ENCODE measurements at places on chromosomes 13 and 19.

DNA sequence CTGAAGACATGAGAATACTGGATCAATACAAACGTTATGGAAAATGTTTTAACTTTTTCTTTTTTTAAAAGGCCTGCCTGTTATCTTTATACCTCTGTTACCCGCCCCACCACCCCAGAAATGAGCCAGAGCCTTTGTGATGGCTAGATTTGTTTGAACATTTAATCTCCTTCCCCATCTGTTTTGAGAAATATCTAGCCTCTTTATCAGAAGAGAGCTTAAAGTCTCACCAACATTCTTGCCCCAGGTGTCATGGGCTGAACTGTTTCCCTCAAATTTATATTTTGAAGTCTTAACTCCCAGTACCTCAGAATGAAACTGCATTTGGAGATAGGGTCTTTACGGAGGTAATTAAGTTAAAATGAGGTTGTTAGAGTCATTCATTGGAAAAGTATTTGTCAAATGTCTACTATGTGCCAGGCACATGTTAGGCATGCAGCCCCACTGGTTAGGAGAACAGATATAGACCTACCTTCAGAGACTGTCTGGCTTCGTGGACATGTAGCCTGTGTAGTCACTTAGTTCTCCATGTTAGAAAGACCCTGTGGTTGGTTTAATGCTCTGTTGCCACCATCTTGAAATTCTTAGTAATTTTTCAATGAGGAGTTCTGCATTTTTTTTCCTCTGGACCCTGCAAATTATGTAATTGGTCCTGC, 6.3 kb upstream of the RB1 start:
- no peak for DNase-seq

DNA sequence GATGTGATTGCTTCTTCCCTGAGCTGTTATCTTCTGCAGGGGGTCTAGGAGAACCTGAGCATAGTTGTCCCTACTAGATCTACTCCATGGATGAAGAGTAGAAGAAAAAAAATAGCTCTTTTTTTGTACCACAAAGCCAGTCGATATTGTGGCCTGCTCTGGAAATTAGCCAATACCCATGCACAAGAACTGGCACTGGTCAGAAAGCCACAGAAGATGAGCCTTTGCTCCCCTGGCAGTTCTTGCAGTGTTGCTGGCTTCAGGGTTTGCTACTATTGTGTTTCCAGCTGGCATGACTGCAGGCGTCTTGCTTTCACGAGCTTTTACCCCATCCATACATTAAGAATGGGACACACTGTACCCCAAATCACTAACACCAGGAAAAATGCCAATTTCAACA, 547.7 kb upstream of the KLF12 start:
- no peak for DNase-seq

DNA sequence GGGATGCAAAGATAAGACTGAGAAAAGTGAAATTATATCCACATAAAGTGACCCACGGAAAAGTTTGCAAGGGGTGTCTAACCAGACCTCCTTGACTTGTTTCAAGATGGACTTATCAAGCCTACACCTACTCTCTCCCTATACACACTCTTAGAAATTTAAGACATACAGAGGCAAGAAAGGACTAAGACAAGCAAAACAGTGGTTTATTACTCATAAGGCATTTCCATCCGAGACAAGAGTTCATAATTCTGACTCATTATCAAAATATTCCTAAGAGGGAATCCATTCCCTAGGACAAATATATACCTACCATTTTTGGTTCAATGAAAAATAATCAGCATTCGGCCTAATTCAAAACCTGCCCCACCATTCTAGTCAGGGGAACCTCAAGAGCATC, 232.6 kb upstream of the GPC6 start:
- no peak for DNase-seq

GRCh38 chr13:80058626-80059025, 282.3 kb downstream of the SPRY2 start:
- DNase-seq = no peak

DNA sequence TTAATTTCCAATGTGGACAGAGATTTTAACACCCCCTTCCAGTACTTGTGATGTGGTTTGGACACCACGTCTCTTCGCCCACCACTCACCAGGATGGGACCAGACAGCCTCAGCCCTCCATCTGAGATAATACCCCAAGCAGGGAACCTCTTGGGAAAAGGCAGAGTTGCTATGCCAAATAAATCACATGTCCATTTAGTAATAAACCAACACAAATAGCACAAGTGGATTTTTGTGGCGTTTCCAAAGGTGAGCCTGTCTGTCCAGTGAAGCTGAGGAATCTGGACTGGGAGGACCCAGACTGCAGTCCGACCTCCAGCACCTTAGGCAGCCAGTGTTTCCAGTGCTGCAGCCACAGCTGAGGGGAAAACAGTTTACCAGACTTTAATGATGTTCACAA, 34.1 kb upstream of the GAS6 start:
- no peak for DNase-seq

DNA sequence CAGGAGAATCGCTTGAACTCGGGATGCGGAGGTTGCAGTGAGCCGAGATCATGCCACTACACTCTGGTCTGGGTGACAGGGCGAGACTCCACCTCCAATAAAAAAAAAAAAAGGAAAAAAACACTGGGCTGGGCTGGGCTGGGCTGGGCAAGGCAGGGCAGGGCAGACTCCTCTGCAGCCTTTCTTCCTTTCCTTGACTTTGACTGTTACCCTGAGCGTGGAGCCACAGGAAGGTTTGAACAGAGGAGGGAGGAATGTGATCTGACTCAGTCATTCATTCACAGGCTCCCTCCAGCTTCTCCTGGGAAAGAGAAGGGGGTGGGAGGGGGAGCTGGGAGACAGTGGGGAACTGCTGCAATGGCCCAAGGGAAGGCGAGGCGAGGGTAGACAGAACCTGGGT, 2.7 kb upstream of the ACTN4 start:
- no peak for DNase-seq

- no peak for DNase-seq
Observed at GRCh38 chr13:93260591-93260990, 34.0 kb downstream of the GPC6 start.

DNA sequence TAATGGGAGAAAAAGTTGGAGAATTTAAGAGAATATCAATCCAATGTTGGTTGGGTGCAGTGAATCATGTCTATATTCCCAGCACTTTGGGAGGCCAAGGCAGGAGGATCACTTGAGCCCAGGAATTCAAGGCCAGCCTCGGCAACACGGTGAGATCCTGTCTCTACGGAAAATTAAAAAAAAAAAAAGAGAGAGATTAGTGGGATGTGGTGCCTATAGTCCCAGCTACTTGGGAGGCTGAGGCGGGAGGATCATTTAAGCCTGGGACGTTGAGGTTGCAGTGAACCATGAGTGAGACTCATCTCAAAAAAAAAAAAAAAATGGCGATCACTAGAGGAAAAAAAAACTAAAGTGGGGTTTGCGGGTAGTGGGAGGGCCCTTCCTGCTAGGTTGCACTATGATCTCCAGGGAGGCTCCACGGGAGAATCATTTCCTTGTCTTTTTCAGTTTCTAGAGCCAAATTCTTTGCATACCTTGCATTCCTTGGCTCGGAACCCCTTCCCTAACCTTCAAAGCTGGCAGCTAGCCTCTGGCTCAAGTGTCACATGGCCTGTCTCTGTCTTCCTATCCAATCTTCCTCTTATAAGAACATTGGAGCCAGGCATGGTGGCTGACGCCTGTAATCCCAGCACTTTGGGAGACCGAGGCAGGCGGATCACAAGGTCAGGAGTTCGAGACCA, 5.8 kb upstream of the ERCC2 start:
- no peak for DNase-seq

DNA sequence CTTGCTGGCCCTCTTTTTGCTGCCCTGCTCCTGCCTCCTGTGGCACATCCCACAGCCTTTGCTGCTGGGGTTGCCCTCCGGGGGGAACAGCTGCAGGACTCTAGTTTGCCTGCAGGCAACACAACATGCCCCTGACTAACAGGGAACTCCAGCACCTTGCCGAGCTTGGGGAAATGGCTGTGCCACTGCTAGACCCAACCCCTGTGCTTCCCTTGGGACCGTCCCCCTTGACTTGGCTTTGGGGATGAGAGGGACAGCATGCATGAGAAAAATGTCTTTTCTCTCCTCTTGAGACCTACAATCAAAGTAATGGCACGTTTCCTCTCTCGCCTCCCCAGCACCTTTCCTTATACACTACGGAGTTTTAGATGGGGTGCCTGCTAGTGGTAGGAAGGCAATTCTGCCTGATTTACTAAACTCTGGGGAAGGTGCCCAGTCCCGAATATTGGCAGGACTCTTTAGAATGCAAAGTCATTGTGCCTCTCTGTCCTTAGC, 12.4 kb upstream of the VWA8 start:
- DNase-seq = no peak

DNA sequence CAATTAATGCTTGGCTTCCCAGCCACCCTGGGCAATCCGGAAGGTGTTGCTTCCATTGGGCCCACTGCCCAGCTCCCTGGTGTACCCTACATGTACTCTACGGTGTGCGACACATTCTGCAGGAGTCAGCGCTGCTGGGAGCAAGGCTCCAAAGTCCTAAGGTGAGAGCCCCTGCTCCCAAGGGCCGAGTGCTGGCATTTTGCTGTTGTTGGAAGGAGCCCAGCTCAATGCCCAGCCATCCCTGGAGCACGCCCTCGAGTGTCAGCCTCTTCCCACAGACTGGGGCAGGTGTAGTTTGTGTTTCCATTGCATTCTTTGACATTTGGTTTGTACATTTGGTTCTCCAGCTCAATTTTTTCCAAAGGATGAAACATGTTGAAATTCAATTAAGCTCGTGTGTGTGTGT, 64.6 kb downstream of the GGACT start:
- DNase-seq = peak; percentile 46

DNA sequence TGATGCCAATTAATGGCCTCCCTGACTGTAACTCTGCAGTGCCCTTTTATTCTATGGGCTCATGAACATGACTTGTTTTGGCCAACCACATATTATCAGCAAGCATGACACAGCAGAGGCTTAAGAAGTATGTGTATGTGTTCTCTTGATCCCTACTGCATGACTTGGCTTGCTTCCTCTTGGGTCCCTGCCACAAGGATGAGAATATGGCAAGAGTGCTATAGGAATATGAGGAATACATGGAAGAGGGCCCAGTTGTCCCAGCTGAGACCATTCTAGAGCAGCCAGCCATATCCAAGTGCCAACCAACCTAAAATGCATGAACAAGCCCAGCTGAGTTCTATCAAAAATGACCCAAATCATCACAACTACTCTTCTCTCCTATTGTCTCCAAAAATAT, 576.7 kb upstream of the PCDH9 start:
- no peak for DNase-seq

- DNase-seq = no peak
Observed at GRCh38 chr13:20708216-20708615, 4.7 kb downstream of the IL17D start.

GRCh38 chr19:16051254-16052025, 24.9 kb upstream of the TPM4 start:
- no peak for DNase-seq

- no peak for DNase-seq
Observed at GRCh38 chr13:67914535-67914934, 684.4 kb upstream of the PCDH9 start.

DNA sequence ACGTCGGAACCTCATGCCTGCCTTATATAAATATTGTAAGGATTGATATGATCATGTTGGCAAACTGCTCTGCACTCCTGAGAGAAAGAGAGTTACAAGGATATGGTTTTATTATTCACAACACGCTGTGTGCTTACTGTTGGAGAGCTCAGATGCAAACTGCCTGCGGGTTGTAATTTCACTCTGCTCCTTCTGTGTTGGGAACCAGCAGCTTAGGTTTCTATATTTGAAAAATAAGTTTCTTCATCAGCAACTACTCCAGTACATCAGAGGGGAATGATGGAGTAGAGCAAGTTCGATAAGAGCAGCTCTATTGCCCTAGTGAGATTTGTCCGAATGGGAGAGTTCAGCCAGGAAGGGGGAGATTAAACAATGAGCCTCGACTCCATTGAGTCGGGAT, 106.9 kb upstream of the UBL3 start:
- no peak for DNase-seq

- no peak for DNase-seq
Observed at GRCh38 chr13:23777575-23777870, 111.7 kb downstream of the MIPEP start.

DNA sequence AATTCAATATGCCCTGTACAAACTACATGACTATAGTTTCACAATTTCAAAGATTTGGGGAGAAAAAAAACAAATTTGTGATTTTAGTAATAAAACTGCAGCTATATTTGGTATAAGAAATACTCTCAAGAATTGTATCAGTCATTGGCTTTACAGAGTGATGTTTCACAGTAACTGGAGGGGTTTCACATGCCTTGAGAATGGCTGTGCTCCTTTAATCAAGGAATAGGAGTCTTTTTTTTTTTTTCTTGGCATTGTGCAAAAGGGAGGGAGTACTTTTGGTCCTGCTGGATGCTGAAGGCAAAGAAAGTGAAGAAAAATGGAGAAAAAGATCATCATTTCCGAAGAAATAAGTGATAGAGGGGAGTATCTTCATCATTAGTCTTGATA, 6.8 kb downstream of the ZNF507 start:
- DNase-seq = no peak

DNA sequence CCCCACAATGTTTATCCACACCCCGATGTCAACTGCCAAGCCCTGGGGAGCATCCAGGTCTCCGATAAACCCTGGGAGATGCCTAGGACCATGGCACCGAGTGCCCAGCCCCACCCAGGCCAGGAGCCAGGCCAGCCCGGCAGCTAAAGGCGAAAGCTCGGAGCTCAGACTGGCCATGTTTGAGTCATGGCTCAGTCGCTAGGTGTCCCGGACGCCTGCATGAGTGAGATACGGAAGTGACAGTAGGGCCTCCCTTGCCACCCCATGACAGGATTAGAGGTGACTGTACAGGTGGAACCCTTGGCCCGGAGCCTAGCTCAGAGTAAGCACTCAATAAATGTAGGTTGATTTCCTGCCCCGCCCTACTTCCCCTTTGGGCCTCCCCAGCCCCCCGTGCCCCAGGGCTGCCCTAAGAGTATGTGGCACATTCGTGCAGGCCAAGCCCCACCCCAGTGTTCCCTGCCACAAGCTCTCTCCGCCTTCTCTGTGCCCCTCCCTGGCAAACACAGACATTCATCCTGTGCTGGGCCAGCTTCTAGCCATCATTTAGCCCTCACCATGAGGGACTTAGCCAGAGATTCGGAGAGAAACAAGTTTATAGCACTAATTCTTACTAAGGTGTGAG, 5.8 kb upstream of the TPM4 start:
- DNase-seq = peak; percentile 89

- no peak for DNase-seq
Observed at GRCh38 chr13:113383089-113383488, 19.2 kb upstream of the GRTP1 start.

DNA sequence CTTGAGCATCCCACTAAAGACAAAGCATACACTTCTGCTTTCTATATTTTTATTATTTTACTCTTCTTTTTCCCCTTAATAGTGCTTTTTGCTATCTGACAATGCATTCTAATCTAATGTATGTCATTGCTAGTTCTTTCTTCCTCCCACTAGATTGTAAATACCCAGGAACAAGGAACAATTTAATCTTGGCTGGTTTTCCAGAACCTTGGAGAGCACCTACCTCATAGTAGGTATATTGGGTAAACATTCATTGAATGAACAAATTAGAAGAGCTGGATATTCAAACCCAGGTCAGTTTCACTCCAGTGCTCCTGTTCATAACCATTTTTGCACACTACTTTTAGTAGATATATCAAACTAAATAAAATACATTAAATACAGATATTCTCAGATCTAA, 1617.6 kb upstream of the SLC10A2 start:
- no peak for DNase-seq

- no peak for DNase-seq
Observed at GRCh38 chr19:12331211-12331941, 2.1 kb downstream of the ZNF563 start.
